ENCODE measurements at places on chromosomes 4 and X.

- no peak for DNase-seq
Observed at GRCh38 chr4:183626168-183626567, 32.8 kb downstream of the RWDD4 start.

- DNase-seq, result no peak
Observed at GRCh38 chr4:185624259-185624589, 88.9 kb upstream of the PDLIM3 start.

- no peak for DNase-seq
Observed at GRCh38 chrX:69255441-69256290, 90.4 kb upstream of the PJA1 start.

GRCh38 chr4:151152028-151152427 lies 52.6 kb downstream of the RPS3A start:
- DNase-seq, result no peak

GRCh38 chr4:127672111-127672510 lies 39.4 kb downstream of the INTU start:
- no peak for DNase-seq

GRCh38 chr4:40924096-40924792 lies 174.5 kb downstream of the NSUN7 start:
- DNase-seq, result peak; percentile 78
